ENCODE measurements at places on chromosomes 7 and 10. TPM values are rescaled to one million over a fixed set of nuclear protein-coding genes. Genes with fewer than 3 reads are reported as not detected.

Gene ZNF107
- 2.2 TPM for total RNA-seq

Gene FKBP9
- 351 TPM for total RNA-seq

Gene CHN2
- 7.7 TPM for total RNA-seq

Gene FAM25A
- not detected for total RNA-seq

Gene RNF148
- 0.43 TPM for total RNA-seq

Gene INA
- total RNA-seq, result 0.12 TPM

Gene TWIST1
- 70.1 TPM for total RNA-seq

Gene AMZ1
- 0.12 TPM for total RNA-seq

Gene SVOPL
- total RNA-seq, result not detected

Data from pericardium fibroblast (primary cell).